Kidney tubule cell (primary cell): ENCODE measurements at places on chromosomes 2 and 18.

DNA sequence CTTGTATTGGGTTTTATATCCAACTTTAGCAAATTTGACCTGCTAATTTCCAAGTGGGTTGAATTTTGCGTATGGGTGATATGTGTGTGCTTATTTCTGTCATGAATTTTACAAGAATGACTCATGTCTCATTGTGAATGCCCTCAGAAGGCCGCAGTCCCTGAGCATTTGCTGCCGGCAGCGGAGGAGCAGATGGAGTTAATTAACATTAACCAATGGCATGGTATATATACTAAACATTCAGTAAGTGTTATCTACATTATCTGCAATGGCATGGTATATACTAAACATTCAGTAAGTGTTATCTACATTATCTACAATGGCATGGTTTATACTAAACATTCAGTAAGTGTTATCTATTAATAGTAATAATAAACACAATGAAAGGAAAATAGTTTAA is 90.1 kb downstream of the DOK6 start:
- DNase-seq, result no peak

DNA sequence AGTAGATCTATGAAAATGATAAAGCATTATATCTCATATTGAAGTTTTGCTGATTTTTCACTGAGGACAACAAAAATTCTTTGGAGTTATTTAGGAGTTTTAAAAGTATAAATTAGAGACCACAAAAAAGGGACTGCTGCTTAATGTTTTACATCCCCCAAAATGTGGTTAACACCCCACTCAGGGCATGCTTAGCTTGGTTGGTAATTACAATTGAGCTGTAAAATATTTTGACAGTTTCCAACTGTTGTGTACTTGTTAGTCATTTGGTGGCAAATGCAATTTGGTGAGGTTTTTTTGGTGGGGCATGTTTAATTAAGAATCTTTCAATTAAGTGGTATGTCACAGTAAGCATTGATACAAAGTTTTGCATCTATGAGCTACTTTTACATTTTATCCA is 137.3 kb upstream of the OTX1 start:
- no peak for DNase-seq

DNA sequence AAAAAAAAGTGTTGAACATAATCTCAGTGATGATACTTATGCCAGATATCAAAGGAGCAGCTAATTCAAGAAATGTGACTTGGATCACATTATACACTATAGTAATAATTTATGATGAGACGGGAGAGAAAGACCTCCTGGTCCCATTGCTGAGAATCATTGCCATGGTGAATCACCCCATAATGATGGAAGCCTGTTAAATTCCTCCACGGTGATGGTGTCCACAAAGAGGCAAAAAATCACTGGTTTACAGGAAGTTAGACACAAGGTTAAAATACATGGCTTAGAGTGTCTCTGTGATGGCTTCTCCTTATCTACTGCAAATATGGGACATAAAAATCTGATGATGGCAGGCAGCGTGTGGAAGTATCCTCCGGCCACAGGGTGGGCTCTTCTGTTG is 210.0 kb downstream of the CDH2 start:
- peak; percentile 32 for DNase-seq

GRCh38 chr2:230347659-230348305 is 20.8 kb downstream of the SP140L start:
- peak; percentile 40 for DNase-seq

GRCh38 chr18:44602380-44602779 is 78.3 kb upstream of the SETBP1 start:
- peak; percentile 20 for DNase-seq

DNA sequence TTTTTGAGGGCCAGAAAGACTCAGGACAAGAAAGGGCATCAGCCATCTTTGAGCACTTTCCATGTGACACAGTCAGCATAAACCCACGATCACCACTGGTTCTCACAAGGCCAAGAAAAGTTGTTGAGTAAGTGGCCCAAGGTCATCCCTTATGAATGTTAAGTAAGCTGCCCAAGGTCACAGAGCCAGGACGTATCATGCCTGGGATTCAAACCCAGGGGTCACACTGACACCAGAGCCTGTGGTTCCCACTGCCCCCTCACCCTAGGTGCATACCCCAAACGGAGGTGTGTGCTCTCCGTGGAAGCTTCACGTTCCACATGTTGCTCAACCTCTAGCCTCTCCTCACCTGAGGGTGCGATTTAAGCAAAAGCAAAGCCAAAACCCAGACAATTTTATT is 2.3 kb upstream of the CTIF start:
- no peak for DNase-seq

DNA sequence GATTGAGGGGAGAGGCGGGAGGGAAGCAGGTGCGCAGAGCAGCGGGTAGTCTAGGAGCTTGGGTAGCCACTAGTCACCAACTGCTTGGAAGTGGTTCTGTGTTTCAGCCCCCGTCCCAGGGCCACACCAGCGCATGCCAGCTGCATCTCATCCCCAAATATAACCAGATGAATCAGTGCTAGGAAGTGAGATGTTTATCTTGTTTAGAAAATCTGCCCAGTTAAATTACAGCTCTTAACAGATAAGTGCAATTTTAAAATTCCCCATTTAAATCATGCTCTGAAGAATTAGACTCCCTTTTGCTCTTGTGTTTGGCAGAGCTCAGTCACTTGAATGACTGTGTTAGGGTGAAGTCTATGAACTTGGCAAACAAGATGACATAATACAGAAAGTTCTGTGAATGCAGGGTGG is 193.8 kb downstream of the SEPTIN10 start:
- no peak for DNase-seq

- no peak for DNase-seq
These were observed 702.7 kb downstream of the SOCS6 start for GRCh38 chr18:70991577-70991976.

GRCh38 chr2:106104332-106105062 is 89.6 kb downstream of the UXS1 start:
- DNase-seq, result peak; percentile 72

GRCh38 chr2:168060986-168061750 is 186.2 kb downstream of the STK39 start:
- DNase-seq, result peak; percentile 68

DNA sequence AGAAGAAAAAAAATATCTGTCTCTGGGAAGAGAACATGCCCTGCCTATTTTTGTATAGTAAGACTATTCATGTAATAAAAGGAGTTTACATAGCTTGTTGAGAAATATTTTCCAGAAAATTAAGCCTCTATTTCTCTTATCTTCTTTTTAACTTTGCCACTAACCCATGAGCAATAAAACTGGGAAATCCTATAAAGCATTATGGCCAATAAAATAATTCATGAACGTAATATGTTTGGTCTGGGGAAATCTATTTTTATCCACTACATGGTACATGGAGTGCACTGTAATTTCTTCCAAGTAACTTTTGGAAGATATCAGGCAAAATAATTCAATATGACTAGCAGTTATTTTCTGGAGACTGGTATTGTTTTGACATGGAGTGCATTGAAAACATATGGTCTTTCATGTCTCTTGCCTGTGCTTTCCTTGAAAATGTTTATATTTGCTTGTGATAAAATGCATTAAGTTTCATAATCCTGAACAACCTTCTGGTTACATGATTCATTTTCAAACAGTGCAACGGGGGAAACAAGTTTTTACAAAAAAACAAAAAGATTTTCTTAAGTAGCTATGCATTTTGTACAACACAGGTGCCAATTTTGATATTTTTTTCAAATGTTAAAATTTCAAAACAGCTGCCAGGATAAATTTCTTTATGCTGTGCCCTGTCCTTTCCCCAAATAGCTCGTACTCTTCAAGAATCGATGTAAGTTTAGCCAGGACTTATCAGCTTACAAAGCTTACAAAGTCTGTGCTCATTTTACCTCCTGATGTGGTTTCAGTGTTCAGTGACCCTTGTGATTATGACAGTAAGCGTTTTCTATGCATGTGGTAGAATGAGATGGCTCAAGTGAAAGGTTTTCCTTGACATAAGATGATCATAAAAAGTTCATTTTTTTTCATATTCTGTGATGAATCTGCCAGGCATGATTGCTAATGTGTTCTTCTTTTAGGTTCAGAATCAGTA is 194.5 kb downstream of the UBE2E3 start:
- peak; percentile 15 for DNase-seq

DNA sequence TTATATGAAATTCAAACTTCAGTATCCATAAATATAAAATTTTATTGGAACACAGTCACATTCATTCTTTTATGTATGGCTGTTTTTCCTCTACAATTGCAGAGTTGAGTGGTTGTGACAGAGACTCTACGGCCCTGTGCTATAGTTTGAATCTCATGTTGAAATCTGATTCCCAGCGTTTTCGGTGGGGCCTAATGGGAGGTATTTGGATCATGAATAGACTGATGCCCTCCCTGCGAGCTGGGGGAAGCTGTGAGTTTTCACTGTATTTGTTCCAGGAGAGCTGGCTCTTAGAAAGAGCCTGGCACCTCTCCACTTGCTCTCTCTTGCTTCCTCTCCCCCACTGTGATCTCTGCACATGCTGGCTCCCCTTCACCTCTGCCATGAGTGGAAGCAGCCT is 1.7 kb downstream of the PFN4 start:
- DNase-seq, result no peak

DNA sequence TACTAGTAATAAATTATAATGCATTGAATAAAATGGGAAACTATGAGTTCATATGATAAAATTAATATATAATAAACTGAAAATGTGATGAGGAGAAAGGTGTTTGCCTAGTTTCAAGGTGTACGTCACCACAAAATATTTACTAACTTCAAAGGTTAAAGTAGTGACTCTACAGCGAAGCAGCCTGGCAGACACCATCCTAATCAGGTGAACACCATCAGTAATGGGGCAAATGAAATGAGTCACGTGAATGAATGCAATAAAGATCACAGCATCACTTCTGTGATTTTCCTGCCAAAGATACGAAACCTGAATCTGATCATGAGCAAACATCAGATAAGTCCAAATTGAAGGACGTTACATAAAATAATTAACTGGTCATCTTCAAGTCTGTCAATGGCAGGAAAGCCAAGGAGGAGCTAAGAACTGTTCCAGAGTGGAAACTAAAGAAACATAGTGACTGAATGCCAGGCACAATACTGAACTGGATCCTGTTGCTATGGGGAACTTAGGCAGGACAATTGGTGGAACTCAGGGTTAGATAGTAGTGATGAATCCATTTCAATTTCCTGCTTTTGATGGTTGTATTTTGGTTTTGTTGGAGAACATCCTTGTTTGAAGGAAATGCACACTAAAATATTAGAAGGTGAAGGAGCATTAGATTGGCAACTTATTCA is 12.1 kb upstream of the NOSTRIN start:
- DNase-seq, result no peak

- peak; percentile 26 for DNase-seq
These were observed 30.7 kb downstream of the CAMKMT start for GRCh38 chr2:44392338-44392943.

- DNase-seq, result peak; percentile 60
These were observed 56.1 kb downstream of the DYNAP start for GRCh38 chr18:54647176-54647575.

GRCh38 chr2:11356764-11357163 is 12.3 kb upstream of the ROCK2 start:
- no peak for DNase-seq

- no peak for DNase-seq
These were observed 117.6 kb downstream of the METTL8 start for GRCh38 chr2:171316220-171316619.

DNA sequence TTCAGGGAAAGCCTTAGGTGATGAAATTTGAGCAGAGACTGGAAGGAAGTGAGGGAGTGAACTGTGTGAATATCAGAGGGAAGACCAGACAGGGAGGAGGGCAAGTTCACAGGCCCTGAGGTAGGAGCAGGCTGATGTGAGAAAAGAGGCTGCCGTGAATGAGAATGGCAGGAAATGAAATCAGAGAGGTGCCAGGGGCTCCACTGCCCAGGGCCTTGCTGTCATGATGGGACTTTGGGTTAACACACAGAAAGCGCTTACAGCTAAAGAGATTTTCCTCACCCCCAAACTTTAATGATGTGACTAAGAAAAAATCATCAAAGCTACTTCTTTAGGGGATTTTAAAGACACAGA is 53.8 kb downstream of the MARCHF4 start:
- DNase-seq, result no peak

DNA sequence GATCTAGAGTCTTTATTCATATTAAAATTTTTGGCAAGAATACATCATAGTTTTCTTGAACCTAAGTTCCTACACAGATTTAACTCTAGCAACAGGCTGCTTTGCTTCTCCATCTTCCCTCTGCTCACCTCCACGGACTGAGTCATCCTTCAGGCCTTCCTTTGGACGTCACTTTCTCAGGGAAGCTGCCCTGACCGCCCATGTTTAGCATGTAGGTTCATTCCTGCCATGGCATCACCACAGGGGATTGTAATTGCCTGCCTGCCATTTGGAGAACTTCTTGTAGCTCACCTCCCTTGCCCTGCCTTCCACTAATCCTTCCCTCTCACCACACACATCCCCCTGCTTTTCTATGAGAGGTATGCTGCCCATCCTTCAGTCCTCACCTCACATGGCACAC is 43.9 kb upstream of the B3GNT2 start:
- peak; percentile 80 for DNase-seq

DNA sequence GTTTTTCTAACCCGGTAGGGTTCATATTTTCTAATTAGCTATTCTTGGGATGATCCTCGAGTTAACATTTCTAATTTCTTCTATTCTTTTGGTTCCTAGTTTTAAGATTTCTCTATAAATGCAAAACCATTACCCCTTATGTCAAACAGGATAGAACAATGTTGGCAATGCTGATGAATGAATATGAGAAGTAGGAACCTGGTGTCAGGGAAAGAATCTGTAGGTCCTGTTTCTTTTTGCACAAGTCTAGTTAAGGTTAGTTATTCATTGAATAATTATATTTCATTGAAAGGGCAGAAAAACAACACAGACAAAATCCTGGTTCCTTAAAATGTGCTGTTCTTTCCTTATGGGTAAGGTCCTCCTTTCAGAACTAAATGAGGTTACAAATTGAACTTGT is 766.4 kb upstream of the FAM98A start:
- DNase-seq, result no peak

- DNase-seq, result no peak
These were observed 19.4 kb downstream of the COA5 start for GRCh38 chr2:98588880-98589431.

DNA sequence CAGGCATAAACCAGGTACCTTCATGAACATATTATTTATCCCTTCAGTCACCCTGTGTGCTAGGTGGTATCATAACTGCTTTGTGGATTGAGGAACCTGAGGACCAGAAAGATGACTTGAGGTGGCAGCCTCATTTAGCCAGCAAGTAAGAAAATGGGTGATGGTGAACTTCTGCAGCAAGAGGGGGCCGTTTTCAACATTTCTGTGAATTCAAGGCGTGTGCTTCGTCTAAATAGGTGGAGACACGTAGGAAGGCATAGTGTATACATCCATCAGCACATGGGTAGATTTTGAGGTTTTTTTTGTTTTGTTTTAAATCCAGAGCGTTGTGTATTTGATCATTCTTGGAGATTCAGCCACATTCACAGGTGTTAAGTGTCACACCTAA is 118.7 kb downstream of the SPTBN1 start:
- DNase-seq, result no peak

GRCh38 chr18:6294148-6294784 is 120.4 kb downstream of the L3MBTL4 start:
- DNase-seq, result no peak

GRCh38 chr2:227655454-227655853 is 11.2 kb upstream of the SCYGR5 start:
- peak; percentile 88 for DNase-seq
